Left cardiac atrium (tissue), 4 donors: ENCODE measurements at places on chromosomes 16 and 17. TPM values are rescaled to one million over a fixed set of nuclear protein-coding genes. Genes with fewer than 3 reads are reported as not detected.

The TEKT5 gene
- 0.52 TPM for total RNA-seq

DNA sequence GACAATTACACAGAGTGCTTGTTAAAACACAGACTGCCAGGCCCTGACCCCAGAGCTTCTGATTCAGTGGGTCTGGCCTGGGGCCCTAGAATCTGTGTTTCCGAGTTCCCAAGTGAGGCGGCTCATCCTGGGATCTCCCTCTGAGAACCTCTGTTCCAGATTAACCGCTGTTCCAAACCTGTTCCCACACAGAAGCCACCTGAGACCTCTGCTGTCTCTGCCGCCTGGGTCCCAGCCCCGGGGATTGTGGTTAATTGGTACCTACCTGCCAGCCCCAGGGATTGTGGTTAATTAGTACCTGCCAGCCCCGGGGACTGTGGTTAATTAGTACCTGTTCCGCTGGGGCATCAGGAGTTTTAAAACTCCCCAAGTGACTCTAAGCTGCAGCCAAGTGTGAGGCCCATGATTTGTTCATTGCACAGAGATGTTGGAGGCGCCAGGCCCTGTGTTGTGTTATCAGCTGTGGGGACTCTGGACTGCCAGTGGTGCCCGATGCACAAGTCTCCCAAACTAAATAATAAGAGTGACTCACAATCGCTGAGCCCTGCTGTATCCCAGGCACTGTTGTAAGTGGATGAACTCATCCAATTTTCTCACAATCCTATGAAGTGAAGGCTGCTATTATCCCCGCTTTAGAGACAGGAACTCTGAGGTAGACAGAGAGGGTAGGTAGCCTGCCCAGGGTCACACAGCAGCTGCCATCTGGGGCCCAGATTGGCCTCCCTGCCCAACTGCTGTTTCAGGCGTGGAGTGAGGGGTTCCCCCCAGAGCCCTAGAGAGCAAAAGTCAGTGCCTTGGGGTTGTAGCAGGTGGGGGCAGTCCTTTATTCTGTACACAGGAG, 219.7 kb downstream of the IRF8 start:
- no peak for DNase-seq

- DNase-seq = peak; percentile 70
Measured at GRCh38 chr17:7956228-7956965, 24.4 kb downstream of the CNTROB start.

DNA sequence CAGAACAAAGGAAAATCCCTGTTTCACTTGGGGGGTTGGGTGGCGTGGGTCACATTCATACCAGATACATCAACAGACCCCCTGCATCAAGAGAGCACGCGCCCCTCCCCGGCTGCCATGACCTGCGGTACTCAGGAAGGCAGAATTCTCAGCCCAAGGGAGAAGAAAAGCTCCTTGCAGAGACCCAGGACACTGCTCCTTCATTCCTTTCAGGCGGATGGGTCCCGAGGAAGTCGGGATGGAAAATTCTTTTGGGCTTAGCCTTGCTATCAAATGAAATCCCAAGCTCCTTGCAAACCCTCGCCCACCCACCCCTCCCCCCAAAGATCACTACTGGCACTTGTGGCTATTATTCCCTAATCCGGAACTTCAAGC, 40.6 kb downstream of the HIC1 start:
- no peak for DNase-seq

- DNase-seq = no peak
Measured at GRCh38 chr17:5352681-5353289, 66.7 kb downstream of the NUP88 start.

The ITGB3 gene
- 5.9 TPM for total RNA-seq

DNA sequence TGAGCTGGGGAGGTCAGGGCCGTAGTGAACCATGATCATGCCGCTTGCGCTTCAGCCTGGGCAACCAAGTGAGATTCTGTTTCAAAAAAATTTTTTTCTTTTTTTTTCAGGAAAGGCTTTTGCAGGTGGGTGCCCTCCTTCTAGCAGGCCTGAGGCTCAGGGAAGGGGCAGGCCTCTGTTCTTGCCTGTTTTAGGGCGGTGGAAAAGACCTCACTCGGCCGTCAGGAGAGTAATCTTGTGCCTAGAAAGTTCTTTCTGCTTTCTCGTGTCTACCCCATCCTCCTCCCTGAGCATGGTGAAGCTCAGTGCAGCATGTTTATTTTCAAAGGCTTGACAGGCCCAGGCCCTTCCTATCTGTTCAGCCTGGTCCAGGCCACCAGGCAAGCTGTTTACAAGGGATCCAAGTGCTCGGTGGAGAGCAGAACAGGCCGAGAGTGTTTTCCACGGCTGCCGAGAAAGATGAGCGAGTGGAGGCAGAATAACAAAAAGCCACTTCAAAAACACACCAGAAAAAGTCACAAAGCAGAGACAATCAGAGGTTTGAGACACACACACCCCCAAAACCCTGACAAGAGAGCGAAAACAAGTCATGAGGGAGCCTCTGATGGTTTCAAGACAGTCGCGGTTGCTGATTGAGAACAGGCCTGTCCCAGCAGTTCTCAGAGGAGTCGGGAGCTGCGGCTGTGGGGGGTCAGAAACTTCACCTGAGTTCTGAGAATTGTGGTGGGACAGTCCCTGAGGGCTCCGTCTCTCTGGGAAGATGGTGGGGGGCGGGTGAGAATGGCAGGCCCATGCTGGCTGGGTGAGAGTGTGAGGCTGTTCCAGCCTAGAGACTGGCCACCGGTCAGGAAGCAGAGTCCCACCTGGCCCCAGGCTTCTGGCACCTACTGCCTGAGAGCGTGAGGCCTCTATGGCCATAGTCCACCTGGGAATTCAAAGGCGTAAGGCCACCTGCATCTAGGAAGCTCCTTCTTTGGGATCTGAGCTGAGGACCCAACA, 37.5 kb upstream of the CCR7 start:
- no peak for DNase-seq

GRCh38 chr16:59044616-59045015, 310.5 kb upstream of the GOT2 start:
- DNase-seq = no peak

The ABCC12 gene
- not detected for total RNA-seq

DNA sequence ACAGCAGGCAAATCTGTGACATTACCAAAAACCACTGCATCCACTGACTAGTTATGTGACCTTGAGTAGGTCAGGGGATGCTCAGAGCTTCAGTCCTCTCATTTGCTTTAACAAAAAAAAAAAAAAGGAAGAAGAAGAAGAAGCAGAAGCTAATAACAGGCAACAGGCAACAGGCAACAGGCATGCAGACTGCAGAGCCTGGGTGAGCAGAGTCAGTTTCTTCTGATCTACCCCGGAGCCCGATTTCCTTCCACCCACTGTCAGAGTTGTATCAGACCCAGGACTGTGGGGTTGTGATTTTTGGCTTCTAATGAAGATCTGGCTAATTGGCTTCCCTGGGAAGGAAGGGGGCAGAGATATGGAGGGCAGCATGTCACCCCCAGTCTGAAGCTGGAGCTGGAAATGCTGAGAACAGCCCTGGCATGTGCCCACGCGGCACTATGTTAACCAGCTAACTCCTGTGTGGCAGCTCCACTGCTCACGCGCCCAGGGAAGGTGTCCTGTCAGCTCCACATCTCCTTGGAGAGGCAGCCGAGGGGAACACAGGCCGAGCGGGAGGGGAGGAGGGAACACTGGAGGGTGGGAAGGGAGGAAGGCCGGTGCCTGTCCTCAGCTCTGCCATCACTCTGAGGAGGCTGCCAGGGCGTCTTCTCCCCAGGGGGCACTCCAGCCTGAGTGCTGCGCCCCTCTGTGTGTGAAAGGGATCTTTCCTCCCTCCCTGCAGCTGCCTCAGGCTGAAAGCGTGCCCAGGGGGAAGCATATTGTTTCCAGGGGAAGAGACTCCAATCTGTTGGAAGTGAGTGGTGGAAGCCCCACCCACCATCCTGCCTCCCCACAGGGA, 17.6 kb downstream of the SRCIN1 start:
- DNase-seq = no peak

The DNAJA2 gene
- total RNA-seq = 94.9 TPM

The IL34 gene
- 4.0 TPM for total RNA-seq

DNA sequence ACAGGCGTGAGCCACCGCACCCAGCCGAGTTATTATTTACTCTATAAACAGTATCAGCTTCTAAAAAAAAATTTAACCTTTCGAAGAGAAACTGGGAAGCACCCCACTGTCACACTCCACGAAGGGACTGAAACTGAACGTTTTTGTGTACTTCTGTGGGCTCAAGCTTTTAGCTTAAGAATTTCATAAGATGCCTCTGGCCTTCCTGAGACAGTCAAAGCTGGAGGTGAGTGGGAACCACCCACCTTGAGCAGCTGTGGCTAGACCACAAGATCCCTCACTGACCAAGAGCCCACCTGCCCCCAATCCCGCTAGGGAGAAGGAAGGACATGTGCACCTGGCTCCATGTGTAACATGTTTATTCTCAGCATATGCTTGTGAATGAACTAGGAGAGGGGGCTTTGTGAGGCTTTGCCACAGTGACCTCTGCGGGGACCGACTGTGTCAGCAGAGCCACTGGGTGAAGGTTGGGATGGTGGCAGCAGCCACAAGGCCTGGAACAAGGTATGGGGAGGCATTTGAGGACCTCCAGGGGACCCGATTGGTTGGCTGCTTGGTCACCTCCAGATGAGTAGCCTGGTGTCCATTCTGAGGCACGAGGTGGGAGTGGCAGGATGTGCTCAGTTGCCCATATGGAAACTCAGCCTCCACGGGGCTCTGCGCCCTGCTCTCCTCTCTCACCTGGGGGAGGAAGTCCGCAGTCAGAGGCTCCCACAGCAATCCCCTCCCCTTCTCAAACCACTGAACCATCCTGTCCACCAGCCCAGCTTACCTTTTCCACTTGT, 4.8 kb downstream of the DPEP3 start:
- no peak for DNase-seq

GRCh38 chr17:35293151-35293847, 50.4 kb downstream of the SLFN5 start:
- DNase-seq = no peak
